ENCODE measurements at places on chromosomes 7 and 10. TPM values are rescaled to one million over a fixed set of nuclear protein-coding genes. Genes with fewer than 3 reads are reported as not detected.

NFKB2 gene
- 51.0 TPM for total RNA-seq

ERV3-1 gene
- total RNA-seq, result 10.1 TPM

PNLIP gene
- not detected for total RNA-seq

GPR26 gene
- total RNA-seq, result not detected

LIPJ gene
- not detected for total RNA-seq

HTR5A gene
- not detected for total RNA-seq

GIMAP1 gene
- not detected for total RNA-seq

DCLRE1C gene
- total RNA-seq, result 8.2 TPM

TRA2A gene
- 28.1 TPM for total RNA-seq

SLC13A1 gene
- not detected for total RNA-seq

GIMAP5 gene
- total RNA-seq, result not detected

CARD11 gene
- 2.8 TPM for total RNA-seq

SPACDR gene
- 1.5 TPM for total RNA-seq

OR2A42 gene
- under 0.01 TPM for total RNA-seq

DPYSL4 gene
- total RNA-seq, result 6.3 TPM

TBX20 gene
- 8.6 TPM for total RNA-seq

PLEKHS1 gene
- not detected for total RNA-seq

NUTM2E gene
- total RNA-seq, result not detected

GNGT1 gene
- not detected for total RNA-seq

VSTM4 gene
- 1.6 TPM for total RNA-seq

PTCD1 gene
- 6.6 TPM for total RNA-seq

SPAM1 gene
- total RNA-seq, result not detected

TUBB8 gene
- not detected for total RNA-seq

ITPRID1 gene
- not detected for total RNA-seq

ANKRD22 gene
- not detected for total RNA-seq

CNTNAP2 gene
- 3.6 TPM for total RNA-seq

CHAT gene
- total RNA-seq, result not detected

IDI2 gene
- total RNA-seq, result not detected

ANKRD30A gene
- total RNA-seq, result not detected

RBM20 gene
- 0.18 TPM for total RNA-seq

SLC16A12 gene
- total RNA-seq, result not detected

EFCAB10 gene
- total RNA-seq, result not detected

SPDYE2B gene
- total RNA-seq, result not detected

RELN gene
- total RNA-seq, result under 0.01 TPM

Measured in smooth muscle cell of the umbilical artery (primary cell).